CD4-positive, alpha-beta T cell (primary cell): ENCODE measurements at places on chromosomes 7 and 10. TPM values are rescaled to one million over a fixed set of nuclear protein-coding genes. Genes with fewer than 3 reads are reported as not detected.

The SMKR1 gene
- 0.22 TPM for total RNA-seq

The FIGNL1 gene
- 11.5 TPM for total RNA-seq

The GDF2 gene
- not detected for total RNA-seq

- H3K4me3 ChIP-seq, result no peak overlapping the region
- no peak overlapping the region for H3K27ac ChIP-seq
- H3K27me3 ChIP-seq, result peaks cover 3% of the 10 kb centered on the region
- DNase-seq, result no peak
These were observed 292.5 kb upstream of the CELF2 start for GRCh38 chr10:10725196-10725595.

The CYP2C8 gene
- 0.30 TPM for total RNA-seq

- no peak overlapping the region for H3K27ac ChIP-seq
- H3K36me3 ChIP-seq, result no peaks in the 10 kb centered on the region
- H3K27me3 ChIP-seq, result peaks cover 6% of the 10 kb centered on the region
- no peak for DNase-seq
These were observed 1.1 kb downstream of the MARVELD1 start for GRCh38 chr10:97714401-97715258.
